ENCODE measurements at places on chromosomes 16 and 17. TPM values are rescaled to one million over a fixed set of nuclear protein-coding genes. Genes with fewer than 3 reads are reported as not detected.

The GPR179 gene
- 0.07 TPM for total RNA-seq

The SLC16A13 gene
- total RNA-seq, result 1.4 TPM

GRCh38 chr17:63437287-63438091, 8.6 kb downstream of the CYB561 start:
- H3K4me3 ChIP-seq, result no peak overlapping the region
- DNase-seq, result no peak
- no peaks in the 10 kb centered on the region for H3K36me3 ChIP-seq
- H3K4me1 ChIP-seq, result peaks cover 72% of the 10 kb centered on the region
- H3K27ac ChIP-seq, result no peak overlapping the region

DNA sequence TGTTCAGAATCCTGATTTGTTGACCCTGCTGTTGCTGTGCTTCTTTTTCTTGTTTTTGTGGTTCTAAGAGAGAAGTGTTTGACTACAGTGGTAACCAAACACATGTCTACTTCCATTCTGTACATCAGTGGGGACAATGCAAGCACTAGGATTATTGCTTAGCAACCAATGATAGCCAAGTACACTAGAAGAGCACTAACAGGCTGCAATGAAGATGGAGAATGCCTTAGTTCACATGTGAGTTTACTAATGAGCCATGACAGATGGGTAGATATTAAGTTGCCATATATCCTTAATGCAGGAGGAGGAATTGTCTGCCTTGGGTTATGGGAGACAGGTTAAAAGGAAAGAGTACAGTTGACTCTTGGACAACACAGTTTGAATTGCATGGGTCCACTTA, 8.3 kb downstream of the EFCAB5 start:
- no peaks in the 10 kb centered on the region for H3K36me3 ChIP-seq
- H3K4me3 ChIP-seq, result no peak overlapping the region
- no peak for DNase-seq
- no peak overlapping the region for H3K27ac ChIP-seq
- H3K27me3 ChIP-seq, result no peaks in the 10 kb centered on the region
- H3K4me1 ChIP-seq, result no peaks in the 10 kb centered on the region

DNA sequence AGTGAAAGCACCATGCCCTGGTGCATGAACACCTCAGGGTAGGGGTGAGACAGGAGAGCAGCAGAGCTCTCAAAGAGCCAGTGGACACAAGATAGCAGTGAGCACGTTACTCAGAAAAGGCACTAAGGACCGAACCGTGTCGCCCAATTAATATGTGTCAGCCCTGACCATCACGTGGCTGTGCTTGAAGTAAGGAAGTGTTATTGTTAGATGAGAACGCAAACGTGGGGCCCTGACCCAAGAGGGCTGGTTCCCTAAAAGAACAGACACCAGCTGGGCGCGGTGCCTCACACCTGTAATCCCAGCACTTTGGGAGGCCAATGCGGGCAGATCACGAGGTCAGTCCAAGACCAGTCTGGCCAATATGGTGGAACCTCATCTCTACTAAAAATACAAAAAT, 16.3 kb downstream of the AXIN1 start:
- no peak overlapping the region for H3K4me3 ChIP-seq
- no peak overlapping the region for H3K27ac ChIP-seq
- H3K4me1 ChIP-seq, result no peaks in the 10 kb centered on the region
- no peak for DNase-seq
- no peaks in the 10 kb centered on the region for H3K27me3 ChIP-seq
- no peaks in the 10 kb centered on the region for H3K36me3 ChIP-seq

DNA sequence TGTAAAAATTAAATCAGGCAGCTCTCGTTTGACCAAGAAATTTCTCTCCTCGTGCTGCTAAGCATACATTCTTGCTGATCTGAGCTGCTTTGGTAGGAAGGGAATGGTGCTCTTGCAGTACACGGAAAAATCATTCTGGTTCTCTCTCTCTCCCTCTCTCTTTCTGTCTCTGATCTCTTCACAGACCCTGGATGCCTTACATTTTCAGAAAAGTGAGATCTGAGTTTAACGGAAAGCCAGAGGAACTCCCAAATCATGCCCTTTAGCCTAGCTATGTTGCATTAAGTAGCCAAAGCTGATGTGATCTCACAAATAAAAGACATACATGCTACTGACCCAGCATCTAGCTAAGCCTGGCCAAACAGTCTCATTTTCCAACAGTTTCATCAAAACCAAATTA, 4.0 kb downstream of the CA10 start:
- no peak overlapping the region for H3K4me3 ChIP-seq
- H3K36me3 ChIP-seq, result no peaks in the 10 kb centered on the region
- H3K4me1 ChIP-seq, result no peaks in the 10 kb centered on the region
- no peak for DNase-seq

DNA sequence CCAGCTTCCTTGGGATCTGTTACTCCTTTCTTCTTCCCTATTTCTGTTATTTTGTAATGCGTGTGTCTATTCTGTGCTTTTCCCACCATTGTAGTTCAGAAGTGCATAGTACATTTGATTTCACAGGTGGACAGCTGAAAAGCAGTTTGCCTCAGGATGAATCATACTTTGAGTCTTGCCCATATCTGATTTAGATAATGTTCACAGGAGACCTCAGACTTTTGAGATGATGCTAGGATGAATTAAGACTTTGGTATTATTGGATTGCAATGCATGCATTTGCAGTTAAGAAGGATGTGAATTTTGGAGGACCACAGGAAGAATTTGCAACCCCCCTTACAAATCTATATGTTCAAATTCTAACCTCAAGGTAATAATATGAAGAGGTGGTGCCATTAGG, 769.6 kb downstream of the CDH11 start:
- H3K4me1 ChIP-seq, result no peaks in the 10 kb centered on the region
- no peak overlapping the region for H3K4me3 ChIP-seq
- no peak for DNase-seq
- no peaks in the 10 kb centered on the region for H3K36me3 ChIP-seq
- H3K27me3 ChIP-seq, result no peaks in the 10 kb centered on the region
- H3K27ac ChIP-seq, result no peak overlapping the region

- peaks cover 42% of the 10 kb centered on the region for H3K4me1 ChIP-seq
- no peak overlapping the region for H3K4me3 ChIP-seq
- H3K36me3 ChIP-seq, result no peaks in the 10 kb centered on the region
- no peak for DNase-seq
Measured at GRCh38 chr16:86671486-86672178, 93.3 kb downstream of the FOXL1 start.

All from heart right ventricle (tissue), 16 donors.